KBM-7 (cell line): ENCODE measurements at places on chromosomes 2 and 18.

DNA sequence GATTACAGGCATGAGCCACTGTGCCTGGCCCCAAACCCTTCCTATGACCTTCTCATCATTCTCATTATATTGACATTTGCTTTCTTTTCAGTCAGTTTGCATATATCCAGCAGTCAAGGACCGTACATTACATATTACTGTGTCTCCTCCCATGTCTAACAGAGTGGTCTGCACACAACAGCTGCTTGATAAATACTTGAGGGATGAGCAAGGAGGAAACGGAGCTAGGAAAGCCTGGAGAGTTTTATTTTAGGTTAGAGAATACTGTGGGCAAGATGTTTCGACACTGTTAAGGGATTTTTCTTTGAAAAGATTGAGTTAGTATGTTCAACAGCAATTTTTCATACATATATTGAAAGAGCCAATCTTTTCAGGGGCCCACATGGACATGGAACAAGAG lies 76.2 kb upstream of the CHRNA1 start:
- DNase-seq = no peak

GRCh38 chr18:26103579-26103978 lies 13.2 kb upstream of the SS18 start:
- peak; percentile 31 for DNase-seq

- no peak for DNase-seq
Measured at GRCh38 chr2:20226152-20226545, 1.2 kb upstream of the SDC1 start.

DNA sequence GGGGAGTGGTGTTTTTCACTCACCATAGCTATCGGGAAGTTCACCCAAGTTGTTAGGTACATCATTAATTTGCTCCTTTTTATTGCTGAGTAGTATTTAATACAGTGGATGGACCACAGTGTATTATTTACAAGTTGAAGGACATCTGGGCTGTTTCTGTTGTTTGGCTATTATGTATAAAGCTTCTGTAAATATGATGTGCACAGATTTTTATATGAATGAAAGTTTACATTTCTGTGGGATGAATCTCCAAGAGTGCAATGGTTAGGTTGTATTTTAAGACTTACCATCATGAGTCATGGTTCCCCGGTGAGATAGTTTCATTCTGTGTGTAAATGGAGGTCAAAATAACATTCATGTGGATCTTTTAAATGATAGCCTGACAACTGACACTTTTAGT lies 337.4 kb downstream of the PTPRM start:
- DNase-seq = no peak

GRCh38 chr2:111186933-111187332 lies 66.2 kb downstream of the BCL2L11 start:
- DNase-seq = no peak

DNA sequence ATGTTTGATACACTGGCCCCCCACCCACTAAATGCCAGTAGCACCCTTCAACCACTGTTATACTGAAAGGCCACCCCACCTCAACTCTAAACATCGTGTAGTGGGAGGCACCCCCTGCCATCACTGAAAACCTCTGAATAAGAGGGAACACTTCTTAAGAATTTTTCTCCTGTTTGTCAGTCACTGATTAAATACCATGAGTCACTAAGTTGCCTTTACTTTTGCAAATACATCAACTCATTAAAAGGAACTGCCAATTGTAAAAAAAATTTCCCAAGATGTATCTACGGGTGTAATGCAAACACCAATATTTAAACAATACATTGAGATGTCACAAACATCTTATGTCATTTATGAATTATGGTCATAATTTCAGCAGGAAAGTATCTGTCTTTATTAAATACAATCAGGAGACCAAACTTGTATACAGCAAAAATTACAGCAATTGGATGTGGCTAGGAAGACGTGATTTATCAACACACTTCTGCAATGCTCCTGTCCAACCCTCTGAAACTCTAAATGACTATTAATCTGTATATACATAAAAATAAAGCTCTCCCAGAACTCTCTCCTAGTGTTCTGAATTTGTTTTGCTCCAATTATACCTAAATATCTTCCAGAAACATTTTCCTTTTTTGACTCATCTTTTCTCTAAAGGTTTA lies 144.1 kb upstream of the STK17B start:
- no peak for DNase-seq

DNA sequence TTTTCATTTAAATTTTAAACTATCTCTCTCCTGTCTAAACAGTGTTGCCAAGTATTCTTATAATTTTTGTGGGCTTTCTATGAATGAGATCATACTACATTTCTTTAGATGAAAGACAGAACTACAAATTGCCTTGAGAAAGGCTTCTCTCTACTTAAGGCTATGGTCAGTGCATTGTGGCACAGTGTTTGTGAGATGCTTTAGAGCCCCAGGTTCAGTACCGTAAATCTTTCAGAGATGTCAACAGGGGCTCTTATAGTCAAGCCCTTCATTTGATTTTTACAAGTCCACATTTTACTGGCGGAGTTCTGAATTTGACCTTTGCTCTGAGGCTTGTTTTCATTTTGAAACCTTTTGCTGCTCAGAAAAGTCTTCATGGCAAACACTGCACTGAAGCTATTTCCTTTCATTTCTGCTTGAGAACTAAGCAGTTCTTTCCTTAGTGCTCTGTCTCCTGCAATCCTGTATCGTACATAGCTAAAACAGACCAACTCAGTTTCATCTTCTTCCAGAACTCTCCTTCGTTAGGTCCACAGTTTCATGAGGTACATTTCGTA lies 175.2 kb downstream of the NYAP2 start:
- DNase-seq = no peak

GRCh38 chr18:42545825-42546224 lies 569.7 kb downstream of the RIT2 start:
- DNase-seq = no peak

DNA sequence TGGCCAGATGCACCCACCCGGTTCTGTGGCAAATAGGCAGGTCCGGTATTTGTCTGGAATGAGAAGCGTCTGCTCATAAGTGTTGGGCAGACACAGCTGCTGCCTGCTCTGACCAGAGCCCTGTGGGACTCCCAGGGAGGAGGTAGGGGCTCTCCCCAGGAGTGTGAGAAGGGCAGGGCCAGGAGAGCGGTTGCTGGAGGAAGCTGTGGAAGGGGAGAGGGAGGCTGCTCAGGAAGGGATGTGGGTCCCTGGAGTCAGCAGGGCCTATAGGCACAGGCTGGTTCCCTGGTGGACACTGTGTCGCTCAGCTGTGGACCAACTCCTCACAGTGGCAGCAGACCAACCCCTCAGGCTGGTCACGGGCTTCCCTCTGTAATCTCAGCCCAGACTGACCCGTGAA lies 109.2 kb downstream of the DYSF start:
- DNase-seq = no peak

DNA sequence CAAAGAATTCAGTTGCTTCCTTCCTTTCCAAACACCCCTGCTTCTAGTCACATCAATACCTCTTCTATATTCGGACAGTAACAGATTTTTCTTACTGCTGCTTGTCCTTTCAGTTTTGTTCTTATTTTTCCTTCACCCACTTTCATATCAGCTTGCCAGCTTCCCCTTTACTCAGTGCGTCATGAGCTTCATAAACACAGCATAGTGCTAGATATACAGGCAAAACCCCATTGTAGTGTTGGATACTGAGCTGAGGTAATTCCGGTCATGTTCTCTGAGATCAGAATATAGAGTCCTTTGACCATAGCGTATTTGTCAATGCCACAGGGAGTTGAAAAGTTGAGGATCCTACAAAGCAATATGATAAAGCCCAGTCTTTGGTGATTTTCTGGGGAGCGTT lies 2.4 kb downstream of the FARP2 start:
- peak; percentile 16 for DNase-seq

- no peak for DNase-seq
Measured at GRCh38 chr2:230575642-230576324, 136.9 kb upstream of the CAB39 start.

- no peak for DNase-seq
Measured at GRCh38 chr2:59353306-59353921, 1112.3 kb upstream of the FANCL start.

GRCh38 chr2:55871637-55872036 lies 51.9 kb downstream of the EFEMP1 start:
- peak; percentile 69 for DNase-seq

GRCh38 chr2:116073731-116074130 lies 1631.3 kb downstream of the DPP10 start:
- no peak for DNase-seq

GRCh38 chr2:8609357-8609811 lies 72.5 kb upstream of the ID2 start:
- DNase-seq = no peak

- no peak for DNase-seq
Measured at GRCh38 chr2:64023485-64024258, 4.4 kb upstream of the VPS54 start.

DNA sequence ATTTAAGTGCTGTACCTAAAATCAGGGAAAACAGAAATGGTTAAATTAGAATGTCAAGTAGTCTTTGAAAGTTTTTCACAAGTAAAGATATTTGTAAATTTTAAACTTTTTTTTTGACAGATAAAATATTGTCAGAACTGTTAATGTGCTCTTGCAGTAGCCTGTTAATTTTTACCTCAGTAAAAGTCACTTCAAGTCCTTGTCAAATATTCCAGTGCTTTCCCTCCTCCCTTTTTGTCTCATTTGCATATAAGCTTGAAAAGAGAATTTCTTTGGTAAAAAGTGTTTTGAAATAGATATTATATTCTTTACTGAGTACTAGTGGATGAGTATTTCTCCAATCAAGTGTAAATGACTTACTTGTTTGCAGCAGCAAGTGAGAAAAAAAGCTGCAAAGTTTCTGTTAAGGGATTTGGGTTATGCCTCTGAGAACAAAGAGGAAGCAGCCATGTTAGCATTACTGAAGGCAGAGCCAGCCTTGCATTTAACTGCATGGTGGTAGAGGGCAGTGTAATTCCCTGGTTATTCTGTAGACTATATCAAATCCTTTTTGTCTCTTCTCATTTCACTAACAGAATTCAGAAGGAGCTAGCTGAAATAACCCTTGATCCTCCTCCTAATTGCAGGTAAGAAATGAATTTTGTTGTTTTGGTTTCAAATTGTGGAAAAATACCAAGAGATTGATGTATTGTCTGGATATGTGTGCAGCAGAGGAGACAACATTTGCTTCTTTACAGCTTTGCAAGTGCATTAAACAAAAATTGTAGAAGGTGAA lies 3.2 kb downstream of the UBE2E3 start:
- peak; percentile 74 for DNase-seq

DNA sequence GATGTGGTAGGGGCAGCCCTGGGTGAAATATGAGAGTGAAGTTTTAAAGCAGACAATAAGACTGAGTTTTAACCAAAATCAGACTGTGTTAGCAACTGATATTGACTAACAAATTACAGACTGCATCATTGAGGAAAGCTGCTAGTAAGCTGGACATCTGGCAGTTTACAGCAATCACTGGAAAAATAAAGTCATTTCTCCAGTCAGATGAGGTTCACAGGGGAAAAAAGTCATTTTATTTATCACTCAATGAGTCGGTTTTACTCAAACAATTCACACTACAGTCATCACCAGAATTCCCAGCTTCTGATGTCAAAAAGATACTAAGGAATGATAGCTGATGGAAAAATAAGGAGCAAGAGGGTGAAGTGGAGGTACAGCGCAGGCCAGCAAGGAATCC lies 10.5 kb upstream of the TMEM177 start:
- DNase-seq = no peak

- no peak for DNase-seq
Measured at GRCh38 chr2:62964050-62964449, 86.6 kb upstream of the OTX1 start.

DNA sequence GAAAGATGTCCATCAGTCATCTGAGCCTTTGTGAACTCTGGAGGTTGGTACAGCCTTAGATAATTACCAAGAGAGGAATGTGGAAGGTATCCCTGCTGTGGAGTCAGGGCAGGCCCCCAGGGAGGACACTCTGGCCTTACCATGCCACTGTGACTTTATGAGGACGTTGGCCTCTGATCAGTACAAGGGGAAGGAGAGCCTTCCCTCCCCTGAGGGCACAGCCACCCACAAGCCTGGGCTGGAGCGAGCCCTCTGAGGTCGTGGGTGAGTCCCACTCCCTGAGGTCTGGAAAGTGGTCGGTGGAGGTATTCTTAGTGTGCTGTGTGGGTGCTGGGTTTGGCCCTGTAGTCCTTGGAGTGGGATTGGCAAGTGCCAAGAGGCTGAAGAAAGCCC lies 91.6 kb downstream of the STPG4 start:
- DNase-seq = no peak

DNA sequence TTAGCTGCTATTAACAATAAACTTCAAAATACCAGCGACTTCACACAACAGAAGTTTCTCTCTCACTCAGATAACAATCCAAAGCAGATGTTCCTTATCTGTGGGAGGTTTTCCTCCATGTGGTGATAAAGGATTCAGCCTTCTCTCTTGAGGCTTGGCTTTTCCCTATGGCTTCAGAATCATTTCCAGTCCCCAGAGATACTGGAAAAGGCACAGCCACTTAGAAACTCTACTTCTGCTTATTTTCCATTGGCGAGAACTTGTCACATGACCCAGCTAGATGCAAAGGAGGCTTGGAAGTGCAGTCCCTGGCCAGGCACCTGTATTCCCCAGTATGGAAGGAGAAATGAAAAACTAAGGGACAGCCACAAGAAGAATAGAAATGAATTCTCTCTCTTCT lies 344.8 kb downstream of the MTX2 start:
- no peak for DNase-seq

DNA sequence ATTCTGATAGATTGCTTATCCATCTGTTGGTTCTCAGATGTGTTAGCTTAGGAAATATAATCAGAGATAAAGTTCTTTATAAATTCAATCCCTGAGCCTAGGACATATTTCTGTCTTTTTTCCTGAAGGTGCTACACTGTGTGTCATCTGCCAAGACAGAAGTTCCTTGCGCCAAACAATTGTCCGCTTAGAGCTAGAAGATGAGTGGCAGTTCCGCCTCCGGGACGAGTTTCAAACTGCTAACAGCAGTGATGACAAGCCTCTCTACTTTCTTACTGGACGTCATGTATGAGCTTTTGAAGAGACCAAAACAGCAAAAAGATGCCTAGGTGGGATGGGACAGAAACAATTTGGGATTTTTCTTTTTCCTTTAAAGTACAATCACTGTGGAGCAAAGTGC lies 78.0 kb downstream of the ESCO1 start:
- DNase-seq = no peak

DNA sequence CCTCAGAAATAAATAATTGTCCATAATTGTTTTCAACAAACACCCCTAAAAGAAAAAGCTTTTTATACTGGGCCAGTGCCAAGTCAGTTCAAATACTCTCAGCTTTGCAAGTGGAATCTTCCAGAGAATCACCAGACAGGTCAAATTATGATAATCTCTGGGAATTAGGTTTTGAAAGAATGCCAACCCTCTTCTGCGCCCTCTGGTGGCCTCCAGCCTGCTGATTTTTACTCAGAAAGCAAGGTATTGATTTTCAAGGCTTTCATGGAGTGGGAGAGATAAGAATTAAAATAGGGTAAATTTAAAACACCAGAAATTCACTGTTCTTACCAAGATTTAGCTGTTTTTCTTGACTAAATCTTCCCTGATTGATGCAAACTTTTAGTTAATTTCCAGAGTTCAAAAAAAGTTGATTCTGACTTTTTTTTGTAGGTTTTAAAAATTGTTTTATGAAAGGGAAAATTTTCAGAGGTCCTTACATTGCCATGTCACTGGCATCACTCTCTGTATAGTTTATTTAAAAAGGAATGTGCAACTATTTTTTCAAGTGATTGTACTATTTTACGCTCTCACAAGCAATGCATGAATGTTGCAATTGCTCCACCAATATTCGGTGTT lies 282.9 kb upstream of the TNP1 start:
- peak; percentile 53 for DNase-seq
